ENCODE measurements at places on chromosomes 16 and 17. TPM values are rescaled to one million over a fixed set of nuclear protein-coding genes. Genes with fewer than 3 reads are reported as not detected.

- no peak for DNase-seq
Observed at GRCh38 chr16:23929856-23930255, 94.1 kb downstream of the PRKCB start.

- peak; percentile 91 for DNase-seq
Observed at GRCh38 chr17:28661635-28662526, at the start of the genes SDF2 and SUPT6H. TSS of gene SDF2 (minus strand) at chr17:28661906. CDS start at chr17:28661876, 30 bp downstream. TSS of gene SUPT6H (plus strand) at chr17:28662205. CDS start at chr17:28673402, 11,197 bp downstream.

DNA sequence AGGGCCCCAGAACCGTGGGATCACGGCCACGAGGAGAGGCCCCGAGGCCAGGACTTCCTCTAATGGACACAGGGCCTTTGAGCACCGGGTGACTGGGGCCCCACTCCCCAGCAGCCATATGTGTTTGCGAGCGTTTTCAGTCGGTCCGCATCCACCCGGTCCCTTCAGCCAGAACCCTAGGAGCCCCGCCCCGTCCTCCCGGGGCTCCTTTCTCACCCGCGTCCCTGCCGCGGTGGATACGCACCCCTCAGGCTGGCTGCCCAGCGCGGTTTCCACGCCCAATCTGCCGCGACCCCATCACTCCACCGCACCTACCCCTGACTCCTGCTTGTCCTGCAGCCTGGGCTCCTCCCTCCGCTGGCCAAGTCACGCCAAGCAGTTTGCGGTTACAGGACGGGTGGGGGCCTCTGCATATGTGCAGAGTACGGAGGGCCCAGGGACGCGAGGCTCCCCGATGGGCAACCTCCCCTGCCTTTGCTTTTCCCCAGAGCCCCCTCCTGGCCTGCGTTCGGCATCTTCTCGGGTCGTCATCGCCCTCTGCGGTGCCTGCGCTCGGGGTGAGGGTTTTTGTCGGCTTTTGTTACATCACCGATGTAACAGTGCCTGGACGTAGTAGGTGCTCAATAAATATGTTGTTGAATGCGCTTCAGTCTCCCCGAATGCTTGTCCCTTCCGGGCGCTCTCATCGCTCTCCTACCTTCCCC is 1.0 kb upstream of the TTYH2 start:
- DNase-seq = no peak

- no peak for DNase-seq
Observed at GRCh38 chr16:23134274-23134673, 15.0 kb downstream of the USP31 start.

GRCh38 chr17:29588562-29589411 is 661 bp downstream of the GIT1 start:
- DNase-seq = no peak

- DNase-seq = peak; percentile 73
Observed at GRCh38 chr17:65074778-65075250, 18.3 kb upstream of the GNA13 start.

DNA sequence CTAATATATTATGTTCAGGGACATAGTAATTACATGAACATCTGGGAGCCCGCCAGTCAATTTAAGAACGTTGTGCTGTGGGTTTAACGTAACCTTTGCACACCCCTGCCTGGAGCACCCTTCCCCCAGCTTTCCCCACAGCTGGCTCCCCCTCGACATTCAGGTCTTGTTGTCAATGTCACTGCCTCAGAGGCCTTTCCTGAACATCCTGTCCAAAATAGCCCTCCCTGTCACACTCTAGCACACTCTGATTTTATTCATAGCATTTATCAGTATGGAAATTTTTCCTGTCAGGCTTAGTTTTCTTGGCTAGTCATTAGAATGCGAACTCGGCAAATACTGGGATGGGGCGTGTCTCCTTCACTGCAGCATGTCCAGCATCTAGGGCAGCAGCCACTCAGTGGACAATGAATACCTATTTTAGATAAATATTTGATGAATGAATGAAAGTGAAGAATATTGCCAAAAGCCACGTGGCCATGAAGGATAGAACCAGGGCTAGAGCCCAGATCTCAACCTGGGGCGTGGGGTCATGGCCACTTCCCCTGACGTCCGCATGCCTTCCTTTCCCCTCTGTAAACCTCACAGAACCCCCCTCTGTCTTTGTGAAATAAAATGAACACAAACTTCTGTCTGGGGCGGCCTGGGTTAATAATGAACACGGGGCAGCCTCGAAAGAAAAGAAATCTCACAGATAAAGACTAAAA is 10.5 kb downstream of the PIK3R6 start:
- DNase-seq = no peak

DNA sequence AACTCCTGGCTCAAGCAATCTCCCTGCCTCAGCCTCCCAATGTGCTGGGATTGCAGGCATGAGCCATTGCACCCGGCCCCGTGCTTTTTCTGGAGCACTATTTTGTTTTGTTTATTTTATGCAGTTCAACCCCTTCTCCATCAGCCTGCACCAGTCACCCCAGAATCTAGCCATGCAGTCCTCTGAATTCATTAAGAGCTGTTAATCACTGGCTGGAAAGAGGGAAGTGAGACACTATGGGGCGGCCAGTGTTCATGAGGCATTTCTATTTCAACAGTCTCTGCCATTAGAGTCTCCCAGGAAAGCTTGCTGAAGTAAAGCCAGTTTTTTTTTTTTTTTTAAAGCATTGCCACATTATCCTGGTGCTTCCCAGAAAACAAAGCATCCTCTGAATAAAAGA is 1.7 kb downstream of the VWA3A start:
- DNase-seq = no peak

DNA sequence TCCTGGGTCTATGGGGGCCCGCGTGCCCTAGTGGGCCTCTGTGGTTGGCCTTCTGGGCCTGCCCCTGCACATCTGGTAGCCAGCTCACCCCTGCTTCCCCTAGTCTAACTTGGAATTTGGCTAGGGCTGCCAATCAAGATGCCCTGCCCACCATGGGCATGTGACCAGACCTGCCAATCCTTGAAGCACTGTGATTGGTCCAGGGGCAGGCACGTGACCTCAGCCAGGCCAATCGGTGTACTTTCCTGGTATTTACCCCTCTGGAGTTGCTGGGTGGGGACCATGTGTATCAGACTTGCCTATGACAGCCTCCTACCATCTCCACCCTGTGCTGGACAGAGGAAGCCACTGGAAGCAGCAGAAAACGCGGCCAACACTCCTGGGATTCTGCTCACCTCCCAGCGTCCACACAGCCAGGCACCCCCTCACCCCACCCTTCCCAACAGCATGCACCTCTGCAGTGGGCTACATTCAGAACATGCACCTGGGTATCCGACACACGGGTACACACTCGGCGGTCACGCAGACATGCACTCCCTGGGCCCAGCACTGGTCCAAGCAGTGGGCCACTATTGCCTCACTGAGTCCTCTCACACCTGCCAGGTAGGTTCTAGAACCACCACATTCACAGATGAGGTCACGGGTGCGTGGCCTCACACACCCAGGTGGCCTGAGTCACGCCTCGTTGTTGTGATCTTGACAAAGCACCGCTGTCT is 96.9 kb downstream of the RBFOX3 start:
- no peak for DNase-seq

- no peak for DNase-seq
Observed at GRCh38 chr16:27701381-27701780, 151.4 kb downstream of the KATNIP start.

GRCh38 chr16:26749072-26749471 is 317.7 kb upstream of the C16orf82 start:
- DNase-seq = no peak

DNA sequence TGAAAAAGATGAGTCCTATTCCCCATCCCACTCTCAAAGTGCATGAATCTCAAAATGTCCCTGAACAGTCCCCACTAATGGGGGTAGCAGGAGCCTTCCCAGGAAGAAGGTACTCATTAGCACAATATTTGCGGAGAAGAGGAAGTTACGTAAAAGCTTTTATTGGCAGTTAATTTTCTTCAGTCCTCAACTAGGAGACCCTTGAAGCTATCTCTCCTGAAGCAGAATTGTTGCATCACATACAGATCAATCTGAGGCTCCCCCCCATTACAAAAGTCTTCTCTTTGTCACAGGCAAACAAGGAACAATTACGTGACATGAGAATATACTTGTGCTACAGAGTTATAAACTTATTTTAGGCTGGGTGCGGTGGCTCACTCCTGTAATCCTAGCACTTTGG is 14.2 kb downstream of the SLFN12L start:
- no peak for DNase-seq

- DNase-seq = no peak
Observed at GRCh38 chr17:35313875-35314409, 59.5 kb downstream of the SLFN11 start.

DNA sequence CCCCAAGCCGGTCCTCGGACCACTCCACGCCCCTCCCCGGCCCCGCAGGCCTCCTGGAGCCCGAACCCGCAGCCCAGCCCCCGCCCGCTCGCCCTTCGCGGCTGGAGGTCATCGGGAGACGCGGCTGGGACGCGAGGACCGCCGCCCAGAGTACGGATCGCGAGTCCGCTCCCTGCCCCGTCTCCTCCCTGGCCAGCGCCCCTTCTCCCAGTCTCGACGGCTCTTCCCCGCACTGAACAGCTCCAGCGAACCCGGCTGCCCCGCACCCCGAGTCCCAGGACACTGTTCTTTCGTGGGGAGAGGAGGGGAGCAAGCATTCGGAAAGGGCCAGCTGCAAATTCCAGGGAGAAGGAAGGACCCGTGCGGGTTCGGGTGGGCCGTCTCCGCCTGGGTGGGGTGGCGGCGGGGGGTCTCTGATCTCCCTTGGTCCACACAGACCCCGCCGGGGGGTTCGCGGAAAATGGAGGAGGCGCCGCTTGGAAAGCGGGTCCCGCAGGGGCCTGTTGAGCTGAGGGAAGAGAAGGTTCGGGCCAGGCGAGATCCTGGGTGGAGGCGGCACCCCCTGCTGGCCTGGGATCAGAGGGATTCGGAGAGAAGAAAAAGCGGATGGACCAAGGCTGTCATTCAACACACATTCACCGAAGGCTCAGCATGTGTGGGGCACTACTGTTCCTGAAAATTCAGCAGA is 632 bp upstream of the RTN4RL1 start:
- peak; percentile 79 for DNase-seq

DNA sequence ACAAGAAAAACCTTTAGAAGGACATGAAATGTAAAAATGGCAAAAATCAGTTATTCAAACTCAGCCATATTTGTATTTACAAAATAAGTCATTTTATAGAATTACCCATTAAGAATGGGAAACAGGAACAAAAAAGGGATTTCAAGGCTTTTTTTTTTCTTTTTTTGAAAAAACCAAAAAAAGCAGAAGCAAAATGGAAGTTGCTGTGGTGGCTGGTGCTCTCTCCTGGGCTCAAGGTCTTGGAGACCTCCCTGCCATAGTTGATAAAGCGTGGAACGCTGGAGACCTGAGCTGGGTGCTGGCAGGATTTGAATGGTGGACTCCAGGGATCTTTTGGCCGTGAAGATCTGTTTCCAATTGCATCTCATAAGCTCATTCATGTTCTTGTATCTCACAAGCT is 3.1 kb downstream of the PLCG2 start:
- DNase-seq = no peak

- DNase-seq = no peak
Observed at GRCh38 chr16:16143931-16144330, 79.4 kb downstream of the ABCC6 start.

DNA sequence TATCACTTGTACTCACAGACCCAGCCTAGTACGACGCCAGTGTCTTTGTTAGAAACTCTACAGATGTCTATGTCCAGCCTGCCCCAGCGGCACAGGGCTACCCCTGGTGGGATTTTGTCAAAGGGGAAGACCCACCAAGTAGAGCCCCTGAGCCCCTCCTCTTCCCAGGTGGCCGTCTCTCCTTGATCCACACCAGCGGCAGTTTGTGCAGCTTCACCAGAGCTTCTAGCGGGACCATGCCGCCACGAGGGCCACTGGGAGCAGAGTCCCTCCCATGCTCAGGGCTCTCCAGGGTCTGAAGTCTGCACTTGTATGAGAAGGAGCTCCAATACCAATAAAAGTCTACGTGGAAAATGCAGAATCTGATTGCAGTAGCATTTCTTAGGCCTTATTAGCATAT is 157.1 kb downstream of the RPTOR start:
- DNase-seq = no peak

DNA sequence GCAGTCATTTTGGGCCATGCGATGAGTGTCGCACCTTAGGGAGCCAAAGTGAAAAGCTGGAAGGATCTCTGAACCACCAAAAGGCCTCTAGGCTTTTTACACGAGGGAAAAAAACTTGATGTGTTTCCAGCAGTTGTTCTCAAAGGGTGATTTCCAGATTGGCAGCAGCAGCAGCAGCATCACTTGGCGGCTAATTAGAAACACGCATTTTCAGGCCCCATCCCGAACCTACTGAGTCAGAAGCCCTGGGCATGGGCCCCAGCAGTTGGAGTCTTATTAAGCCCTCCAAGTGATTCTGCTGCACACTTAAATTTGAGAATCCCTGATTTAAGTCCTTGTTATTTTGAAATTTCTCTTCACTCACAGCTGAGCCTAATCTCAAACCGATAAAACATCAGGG is 25.3 kb upstream of the PYY start:
- DNase-seq = no peak

DNA sequence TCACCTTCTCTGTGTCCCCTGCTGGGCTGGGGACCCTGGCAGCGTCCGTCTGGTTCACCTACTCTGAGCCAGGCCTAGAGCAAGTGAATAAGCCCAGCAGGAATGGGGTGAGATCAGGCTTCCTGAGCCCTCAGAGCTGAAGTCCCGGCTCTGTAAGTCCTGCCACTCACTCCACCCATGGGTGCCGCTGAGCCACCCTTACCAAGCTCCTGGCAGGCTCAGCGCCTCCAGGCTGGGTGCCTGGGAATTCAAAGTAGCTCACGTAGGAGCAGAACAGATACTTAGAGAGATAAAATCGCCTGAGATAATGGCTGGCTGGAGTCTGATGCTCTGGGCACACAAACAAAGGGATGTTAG is 9.8 kb upstream of the LASP1NB start:
- DNase-seq = no peak

- peak; percentile 66 for DNase-seq
Observed at GRCh38 chr16:53546988-53547391, 44.0 kb upstream of the AKTIP start.

The BEAN1 gene
- total RNA-seq = not detected

The NAGS gene
- 0.50 TPM for total RNA-seq

The PAQR4 gene
- 12.0 TPM for total RNA-seq

The C1QTNF8 gene
- total RNA-seq = not detected

The KRT13 gene
- total RNA-seq = not detected

The TBX2 gene
- 11.5 TPM for total RNA-seq

The DNASE1L2 gene
- total RNA-seq = 1.00 TPM
